Activated naive CD8-positive, alpha-beta T cell treated with anti-CD3 and anti-CD28 coated beads, Interleukin-2, amount 10 ng/mL, durations not matched to agents 7 days and 5 days (primary cell): ENCODE measurements at places on chromosomes 5 and 9.

GRCh38 chr9:127574072-127574993 lies 37.7 kb upstream of the STXBP1 start:
- no peak for DNase-seq
- H3K27me3 ChIP-seq = no peaks in the 10 kb centered on the region
- H3K27ac ChIP-seq = peak overlapping the region; percentile 18
- peaks cover 56% of the 10 kb centered on the region for H3K4me1 ChIP-seq
- no peaks in the 10 kb centered on the region for H3K36me3 ChIP-seq
- H3K4me3 ChIP-seq = no peak overlapping the region

- peaks cover 13% of the 10 kb centered on the region for H3K36me3 ChIP-seq
- H3K27ac ChIP-seq = no peak overlapping the region
- no peak overlapping the region for H3K4me3 ChIP-seq
- peaks cover 26% of the 10 kb centered on the region for H3K4me1 ChIP-seq
Observed at GRCh38 chr5:141511771-141512325, 23.0 kb downstream of the PCDHGC5 start.

- H3K4me1 ChIP-seq = no peaks in the 10 kb centered on the region
- DNase-seq = no peak
- no peak overlapping the region for H3K4me3 ChIP-seq
- no peaks in the 10 kb centered on the region for H3K36me3 ChIP-seq
- no peak overlapping the region for H3K27ac ChIP-seq
Observed at GRCh38 chr5:29016067-29016466, 1977.7 kb upstream of the CDH9 start.

- no peak overlapping the region for H3K4me3 ChIP-seq
- H3K4me1 ChIP-seq = peaks cover 8% of the 10 kb centered on the region
- H3K27me3 ChIP-seq = no peaks in the 10 kb centered on the region
- H3K36me3 ChIP-seq = peaks cover 4% of the 10 kb centered on the region
Observed at GRCh38 chr9:512555-513272, 298.0 kb downstream of the DOCK8 start.

- no peaks in the 10 kb centered on the region for H3K4me1 ChIP-seq
- no peak overlapping the region for H3K4me3 ChIP-seq
- no peak for DNase-seq
- no peaks in the 10 kb centered on the region for H3K27me3 ChIP-seq
- H3K36me3 ChIP-seq = no peaks in the 10 kb centered on the region
Observed at GRCh38 chr5:124176692-124177091, 569.7 kb downstream of the ZNF608 start.

GRCh38 chr9:27929841-27930240 lies 356.6 kb upstream of the C9orf72 start:
- no peaks in the 10 kb centered on the region for H3K36me3 ChIP-seq
- no peaks in the 10 kb centered on the region for H3K27me3 ChIP-seq
- no peak for DNase-seq
- no peak overlapping the region for H3K4me3 ChIP-seq
- H3K27ac ChIP-seq = no peak overlapping the region

GRCh38 chr5:19322716-19323485 lies 665.1 kb downstream of the CDH18 start:
- DNase-seq = no peak
- H3K27ac ChIP-seq = no peak overlapping the region
- no peaks in the 10 kb centered on the region for H3K4me1 ChIP-seq
- H3K4me3 ChIP-seq = no peak overlapping the region

GRCh38 chr9:68844631-68845612 lies 139.9 kb downstream of the PIP5K1B start:
- H3K36me3 ChIP-seq = no peaks in the 10 kb centered on the region
- no peak overlapping the region for H3K4me3 ChIP-seq
- no peak overlapping the region for H3K27ac ChIP-seq
- peaks cover 7% of the 10 kb centered on the region for H3K27me3 ChIP-seq
- no peak for DNase-seq
- H3K4me1 ChIP-seq = no peaks in the 10 kb centered on the region

GRCh38 chr5:176415952-176416924 lies at the start of gene CLTB:
CLTB (minus strand) TSS chr5:176416539; CDS start chr5:176416363, 176 bp downstream.
- no peaks in the 10 kb centered on the region for H3K36me3 ChIP-seq
- H3K4me1 ChIP-seq = peaks cover 24% of the 10 kb centered on the region
- peak within 1 kb of the TSS; percentile 84 for H3K4me3 ChIP-seq
- peaks cover 17% of the 10 kb centered on the region for H3K27me3 ChIP-seq
- H3K27ac ChIP-seq = peak within 1 kb of the TSS; percentile 77
- DNase-seq = peak; percentile 89

- H3K4me3 ChIP-seq = no peak overlapping the region
- no peaks in the 10 kb centered on the region for H3K4me1 ChIP-seq
- no peaks in the 10 kb centered on the region for H3K36me3 ChIP-seq
- no peaks in the 10 kb centered on the region for H3K27me3 ChIP-seq
Observed at GRCh38 chr5:21195145-21195544, 1207.1 kb upstream of the CDH18 start.

- DNase-seq = no peak
- peaks cover 11% of the 10 kb centered on the region for H3K4me1 ChIP-seq
Observed at GRCh38 chr9:129761293-129761900, 8.6 kb upstream of the PTGES start.

DNA sequence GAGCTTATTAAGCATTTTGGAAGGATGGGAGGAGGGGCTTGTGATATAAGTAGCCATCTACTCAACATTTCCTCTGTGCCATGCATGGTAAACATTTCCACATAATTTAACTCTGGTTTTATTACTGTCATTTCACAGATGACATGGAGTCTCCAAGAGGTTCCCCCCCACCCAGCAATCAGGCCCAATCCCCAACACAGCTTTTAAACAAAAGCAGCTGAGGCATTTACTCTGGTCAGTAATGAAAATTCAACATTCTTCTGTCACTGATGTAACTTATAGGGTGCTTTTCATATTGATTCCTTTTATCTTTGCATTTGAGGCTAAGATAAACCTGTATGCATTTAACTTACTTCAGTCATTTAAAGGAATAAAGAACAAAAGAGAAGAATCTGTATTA lies 128.1 kb downstream of the COL23A1 start:
- no peak overlapping the region for H3K27ac ChIP-seq
- peaks cover 7% of the 10 kb centered on the region for H3K27me3 ChIP-seq
- no peak for DNase-seq
- no peaks in the 10 kb centered on the region for H3K4me1 ChIP-seq

DNA sequence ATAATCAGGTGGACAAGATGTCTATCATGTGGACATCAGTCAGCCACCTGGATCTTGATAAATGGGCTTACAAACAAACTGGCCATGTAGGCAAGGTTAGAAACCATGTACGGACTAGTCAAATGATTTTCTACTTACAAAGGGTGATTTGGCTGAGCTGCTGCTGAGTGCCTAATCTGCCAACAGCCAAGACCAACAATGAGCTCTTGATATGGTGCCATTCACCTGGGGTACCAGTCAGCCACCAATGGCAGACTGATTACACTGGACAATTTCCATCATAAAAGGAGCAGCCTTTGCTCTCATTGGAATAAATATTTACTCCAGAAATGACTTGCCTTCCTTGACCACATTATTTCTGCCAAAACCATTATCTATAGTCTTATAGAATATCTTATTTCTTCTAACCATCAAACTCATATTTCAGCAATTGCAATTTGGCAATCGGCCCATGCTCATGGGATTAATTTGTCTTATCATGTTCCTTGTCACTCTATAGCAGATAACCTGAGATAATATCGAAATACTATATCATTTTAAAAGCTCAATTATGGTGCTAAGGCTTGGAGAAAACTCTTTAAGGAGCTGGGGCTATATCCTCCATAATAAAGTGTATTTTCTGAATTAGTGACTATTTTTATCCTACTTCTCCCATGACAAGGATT lies 135.1 kb downstream of the SLC25A46 start:
- H3K36me3 ChIP-seq = no peaks in the 10 kb centered on the region
- H3K4me1 ChIP-seq = no peaks in the 10 kb centered on the region
- H3K27me3 ChIP-seq = no peaks in the 10 kb centered on the region
- no peak overlapping the region for H3K27ac ChIP-seq
- no peak overlapping the region for H3K4me3 ChIP-seq

- H3K27me3 ChIP-seq = no peaks in the 10 kb centered on the region
- H3K4me1 ChIP-seq = peaks cover 80% of the 10 kb centered on the region
- no peak for DNase-seq
Observed at GRCh38 chr9:114364134-114365041, 23.4 kb downstream of the AKNA start.

DNA sequence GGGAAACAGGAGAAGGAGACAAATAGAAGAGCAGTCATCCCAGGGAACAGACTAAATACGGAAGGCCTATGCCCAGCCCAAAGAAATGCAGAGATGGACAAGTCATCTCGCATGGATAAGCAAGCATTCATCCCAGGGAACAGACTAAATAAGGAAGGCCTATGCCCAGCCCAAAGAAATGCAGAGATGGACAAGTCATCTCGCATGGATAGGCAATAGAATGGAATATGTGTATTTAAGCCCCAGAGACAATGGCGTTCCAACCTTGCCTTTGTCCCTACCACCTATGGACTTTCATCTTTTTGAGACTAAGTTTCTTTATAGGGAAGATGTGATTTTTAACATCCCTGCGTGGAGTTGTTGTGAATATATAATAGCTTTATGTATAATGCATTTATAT lies 242.2 kb upstream of the TNC start:
- H3K4me1 ChIP-seq = no peaks in the 10 kb centered on the region
- H3K27me3 ChIP-seq = no peaks in the 10 kb centered on the region
- no peak overlapping the region for H3K4me3 ChIP-seq
- H3K36me3 ChIP-seq = no peaks in the 10 kb centered on the region
- H3K27ac ChIP-seq = no peak overlapping the region
